ENCODE measurements at places on chromosomes 4 and X.

DNA sequence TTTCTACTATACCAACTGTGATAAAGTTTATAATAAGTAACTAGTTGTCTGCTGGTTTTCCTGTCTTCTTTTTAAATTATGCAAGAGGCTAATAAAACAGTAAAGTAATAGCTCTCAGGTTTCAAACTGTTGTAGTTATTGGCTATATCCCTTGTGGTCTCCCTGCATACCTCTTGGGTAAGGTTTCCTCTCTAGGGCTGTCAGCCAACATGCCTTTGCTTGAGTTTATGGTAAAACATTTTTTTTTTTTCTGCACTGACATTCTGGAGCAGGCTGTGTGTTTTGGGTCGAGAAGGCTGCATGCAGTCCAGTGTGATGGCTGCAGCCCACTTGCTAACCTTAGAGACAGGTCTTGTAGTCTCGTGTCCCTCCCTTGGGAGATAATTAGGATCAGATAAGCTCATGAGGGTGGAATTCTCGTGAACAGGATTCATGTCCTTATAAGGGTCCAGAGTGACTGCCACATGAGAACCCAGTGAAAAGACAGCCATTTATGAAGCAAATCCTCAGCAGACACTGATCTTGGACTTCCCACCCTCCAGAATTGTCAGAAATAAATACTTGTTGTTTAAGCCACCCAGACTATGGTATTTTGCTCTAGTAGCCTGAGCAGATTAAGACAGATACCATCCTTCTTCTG, 831.2 kb downstream of the CCSER1 start:
- no peak for DNase-seq

GRCh38 chrX:131677655-131678628, 134.1 kb downstream of the OR13H1 start:
- DNase-seq: peak; percentile 35

- DNase-seq: no peak
Observed at GRCh38 chr4:187883049-187883448, 112.5 kb upstream of the ZFP42 start.

DNA sequence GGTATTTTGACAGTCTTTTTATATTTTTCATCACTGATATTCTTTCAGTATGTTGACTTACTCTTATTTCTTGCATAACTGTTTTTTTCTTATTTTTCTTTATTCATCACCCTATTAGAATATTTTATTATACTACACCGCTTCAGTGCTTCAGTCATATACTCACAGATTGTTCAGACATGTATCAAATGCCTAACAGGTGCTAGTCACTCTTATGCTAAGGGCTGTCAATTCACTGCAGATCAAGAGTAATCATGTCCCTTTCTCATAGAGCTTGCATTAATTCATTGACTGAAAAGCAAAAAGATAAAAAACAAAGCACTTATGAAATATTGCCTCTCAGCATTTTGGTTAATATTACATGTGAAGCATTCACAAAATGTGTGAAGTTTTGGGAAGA, 1435.6 kb downstream of the STIM2 start:
- DNase-seq: no peak

DNA sequence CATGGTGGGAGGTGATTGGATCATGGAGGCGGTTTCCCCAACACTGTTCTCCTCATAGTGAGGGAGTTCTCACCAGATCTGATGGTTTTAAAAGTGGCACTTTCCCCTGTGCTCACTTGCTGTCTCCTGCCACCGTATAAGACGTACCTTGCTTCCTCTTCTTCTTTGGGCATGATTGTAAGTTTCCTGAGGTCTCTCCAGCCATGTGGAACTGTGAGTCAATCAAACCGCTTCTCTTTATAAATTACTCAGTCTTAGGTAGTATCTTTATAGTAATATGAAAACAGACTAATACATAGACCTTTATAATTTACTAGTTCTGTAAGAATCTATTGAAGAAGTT, 82.5 kb upstream of the PITX2 start:
- no peak for DNase-seq

DNA sequence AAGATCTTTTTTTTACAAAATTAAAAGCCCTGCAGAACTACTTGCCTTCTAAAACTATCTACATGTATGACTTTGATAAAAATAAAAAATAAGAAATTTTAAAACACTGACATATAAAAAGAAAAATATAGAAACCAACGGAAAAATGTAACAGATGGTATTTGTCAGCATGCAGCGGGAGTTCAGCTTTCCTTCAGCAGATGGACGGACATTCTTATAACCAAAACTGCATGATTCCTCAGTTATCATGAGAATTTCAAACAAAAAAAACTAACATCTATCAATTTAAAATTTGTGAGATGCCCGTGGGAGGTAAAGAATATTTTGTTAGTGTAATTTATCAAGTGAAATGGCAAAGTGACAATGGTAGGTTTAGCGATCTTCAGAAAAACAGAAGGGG, 23.2 kb downstream of the RWDD4 start:
- DNase-seq: no peak

DNA sequence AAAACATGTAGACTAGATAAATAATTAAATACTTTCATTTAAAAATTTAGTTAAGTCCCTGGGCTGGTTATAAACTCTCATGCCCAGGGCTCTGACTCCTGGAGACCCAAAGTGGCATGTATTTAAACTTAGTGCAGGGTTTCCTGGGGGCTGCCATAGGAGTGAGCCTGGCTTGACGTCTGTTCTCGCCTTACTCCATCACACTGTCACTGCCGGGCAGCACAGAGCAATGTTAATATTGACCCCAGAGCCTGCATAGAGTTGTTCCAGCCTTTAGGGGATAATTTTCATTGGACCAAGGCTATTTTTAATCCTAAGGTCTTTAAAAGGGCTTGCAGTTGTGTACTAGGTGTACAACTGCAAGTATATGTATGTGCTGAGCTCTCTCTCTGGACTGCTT, 31.2 kb downstream of the KIAA0232 start:
- DNase-seq: no peak

DNA sequence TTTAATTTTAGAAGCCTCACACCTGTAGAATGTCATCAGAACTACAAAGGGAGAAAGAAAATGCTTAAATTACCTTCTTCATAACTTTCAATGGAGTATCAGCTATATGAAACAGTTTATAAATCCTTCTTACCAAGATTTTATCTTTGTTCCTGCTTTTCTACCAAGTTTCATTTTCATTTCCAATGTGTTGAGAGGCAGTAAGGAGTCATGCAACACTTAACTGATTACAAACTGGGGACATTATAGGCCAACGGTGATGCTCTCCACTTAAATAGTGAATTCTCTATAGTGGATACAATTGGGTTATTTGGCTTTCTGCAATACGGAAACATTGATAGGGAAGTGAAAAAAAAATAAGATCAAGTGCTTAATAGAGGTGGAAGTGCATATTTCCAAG, 145.2 kb upstream of the FTHL17 start:
- DNase-seq: no peak

DNA sequence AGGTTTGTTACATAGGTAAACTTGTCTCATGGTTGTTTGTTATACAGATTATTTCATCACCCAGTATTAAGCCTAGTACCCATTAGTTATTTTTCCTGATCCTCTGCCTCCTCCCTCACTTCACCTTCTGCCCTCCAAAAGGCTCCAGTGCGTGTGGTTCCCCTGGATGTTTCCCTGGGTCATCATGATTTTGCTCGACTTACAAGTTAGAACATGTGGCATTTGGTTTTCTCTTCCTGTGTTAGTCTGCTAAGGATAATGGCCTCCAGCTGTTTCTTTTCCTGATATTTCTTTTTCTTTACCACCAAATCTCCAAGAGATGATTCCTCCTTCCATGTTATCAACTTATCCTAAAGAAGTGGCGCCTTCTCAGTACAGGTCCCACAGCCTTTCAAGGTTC, 543.1 kb upstream of the ADGRL3 start:
- no peak for DNase-seq

DNA sequence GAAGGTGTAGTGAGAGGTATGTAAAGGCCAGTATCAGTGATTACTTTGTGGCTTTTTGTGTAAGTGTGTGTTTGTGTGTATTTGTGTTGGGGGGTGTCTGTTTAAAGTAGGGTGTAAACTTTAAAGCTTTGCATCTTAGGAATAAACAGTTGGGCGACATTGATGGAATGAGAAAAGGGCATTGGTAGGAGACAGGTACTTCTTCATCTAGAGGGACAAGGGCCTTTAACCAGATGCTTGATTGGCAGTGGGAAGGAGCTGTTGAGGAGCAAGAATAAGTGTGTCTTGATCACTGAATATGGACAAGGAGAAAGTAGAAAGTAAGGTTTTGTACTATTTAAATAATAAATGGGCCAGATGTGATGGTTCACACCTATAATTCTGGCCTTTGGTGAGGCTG, 48.8 kb downstream of the RAPGEF2 start:
- no peak for DNase-seq

GRCh38 chrX:132612821-132613564, 124.2 kb upstream of the MBNL3 start:
- peak; percentile 43 for DNase-seq

- DNase-seq: no peak
Observed at GRCh38 chr4:169840554-169840953, 82.8 kb upstream of the HPF1 start.

GRCh38 chrX:11190745-11191510, 79.8 kb downstream of the HCCS start:
- DNase-seq: no peak

DNA sequence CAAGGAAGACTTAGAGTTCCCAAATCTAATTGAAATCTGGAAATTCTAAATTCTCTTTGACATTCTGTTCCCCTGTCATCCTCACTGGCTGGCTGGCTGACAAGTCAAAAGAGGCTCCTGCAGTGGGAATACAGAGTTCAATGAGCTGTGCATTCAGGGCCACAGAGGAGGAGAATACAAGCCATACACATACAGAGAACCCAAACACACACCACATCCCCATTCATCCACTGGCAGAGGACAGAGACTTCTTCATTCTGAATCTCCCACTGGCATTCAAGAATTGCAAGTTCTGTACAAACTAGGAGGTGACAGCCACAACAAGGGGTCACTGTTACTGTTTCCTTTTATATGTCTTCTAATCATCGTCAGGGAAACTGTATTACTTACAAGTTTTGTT, 49.7 kb downstream of the SAT1 start:
- DNase-seq: no peak

- DNase-seq: peak; percentile 40
Observed at GRCh38 chrX:323721-324628, 5.4 kb upstream of the GTPBP6 start.

GRCh38 chr4:115334736-115335411, 221.5 kb upstream of the NDST4 start:
- DNase-seq: no peak

- DNase-seq: no peak
Observed at GRCh38 chr4:156968479-156968984, 3.1 kb downstream of the PDGFC start.

DNA sequence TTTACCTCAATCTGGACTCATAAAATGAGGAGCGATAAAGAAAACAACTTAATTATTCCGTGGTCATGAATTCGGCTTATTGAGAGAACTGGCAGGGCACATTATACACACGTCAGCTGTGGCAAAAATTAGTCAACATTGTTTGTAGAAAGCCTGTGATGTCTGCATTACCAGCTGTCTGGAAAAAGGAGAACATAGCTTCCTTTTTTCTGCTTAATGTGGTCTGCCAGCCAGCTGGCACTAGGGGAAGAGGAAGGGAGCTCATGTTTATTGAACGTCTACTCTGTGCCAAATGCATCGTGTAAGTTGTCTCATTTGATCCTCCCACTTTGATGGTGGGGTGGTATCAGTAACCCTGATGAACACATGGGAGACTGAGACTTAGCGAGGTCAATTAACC, 367.6 kb downstream of the ARHGAP24 start:
- DNase-seq: no peak

DNA sequence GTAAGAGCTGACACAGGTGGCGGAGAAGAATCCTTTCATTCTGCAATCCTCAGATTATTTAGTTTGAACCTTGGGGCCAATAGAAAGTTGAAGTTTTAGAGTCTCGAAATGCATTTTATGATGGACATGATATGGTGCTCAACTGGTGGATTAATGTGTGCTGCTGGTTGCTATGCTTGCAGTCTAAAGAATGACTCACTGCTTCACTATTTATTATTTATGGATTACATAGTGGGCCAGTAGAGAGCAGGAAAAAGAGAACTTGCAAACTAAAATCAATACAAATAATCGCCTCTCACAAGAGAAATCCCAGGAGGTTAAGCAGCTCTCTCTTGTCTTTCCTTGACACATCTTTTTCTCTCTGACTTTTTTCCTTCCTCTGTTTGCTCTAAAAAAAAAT, 2326.8 kb upstream of the AGA start:
- no peak for DNase-seq

DNA sequence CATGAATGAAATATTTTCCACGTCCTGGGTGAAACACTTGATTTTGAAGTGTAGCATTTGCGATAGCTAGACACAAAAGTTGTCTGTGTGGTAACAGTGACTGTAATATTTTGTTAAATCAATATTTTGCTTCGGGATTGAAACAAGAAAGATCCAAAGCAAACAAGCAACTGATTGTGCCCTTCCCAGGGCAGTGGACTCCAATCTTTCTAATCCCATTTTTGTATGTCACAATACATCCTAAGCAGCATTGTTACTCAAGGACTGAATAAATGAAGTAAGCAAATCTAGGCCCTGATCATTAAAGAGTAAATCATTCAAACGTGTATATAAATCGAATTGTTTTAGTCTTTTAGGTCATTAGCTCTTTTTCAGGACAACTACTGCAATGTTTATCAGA, 2.8 kb downstream of the ITM2A start:
- no peak for DNase-seq

GRCh38 chrX:1511829-1512228, 25.2 kb downstream of the P2RY8 start:
- DNase-seq: no peak

DNA sequence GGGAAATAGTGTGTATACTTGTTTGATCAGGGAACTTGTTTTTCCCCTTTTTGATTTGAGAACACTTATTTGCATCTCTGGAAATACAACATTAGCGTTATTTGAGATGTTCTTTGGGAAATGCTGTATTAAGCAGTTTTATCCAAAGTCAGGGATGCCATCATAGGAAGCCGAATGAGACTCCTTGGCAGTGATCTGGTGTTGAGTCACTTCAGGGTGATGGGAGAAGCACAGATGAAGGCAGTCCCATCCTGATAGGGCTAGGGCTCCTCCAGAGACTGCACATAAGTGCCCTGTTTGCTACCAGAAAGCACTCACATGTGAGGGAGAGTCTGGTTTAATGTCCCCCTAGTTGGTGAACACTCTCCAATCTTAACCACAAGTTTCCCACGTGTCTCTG, 62.3 kb downstream of the IL1RAPL1 start:
- no peak for DNase-seq

- DNase-seq: no peak
Observed at GRCh38 chr4:172822331-172822730, 346.3 kb upstream of the GALNT7 start.

Data from stimulated activated CD4-positive, alpha-beta T cell treated with anti-CD3 and anti-CD28 coated beads, Interleukin-4, amount 100 ng/mL, for 1 hour (primary cell).